ENCODE measurements at places on chromosomes 12 and 14. TPM values are rescaled to one million over a fixed set of nuclear protein-coding genes. Genes with fewer than 3 reads are reported as not detected.

Gene DHRS7
- total RNA-seq = 61.1 TPM

Gene INHBC
- not detected for total RNA-seq

Gene TAS2R43
- total RNA-seq = 0.36 TPM

Gene GPN3
- total RNA-seq = 61.8 TPM

Gene MGP
- total RNA-seq = not detected

Gene MYF6
- not detected for total RNA-seq

Gene CRIP1
- total RNA-seq = 87.3 TPM

Gene CACNA2D4
- total RNA-seq = 3.8 TPM

Gene NINJ2
- 1.4 TPM for total RNA-seq

Gene DLGAP5
- 69.2 TPM for total RNA-seq

Gene P2RX7
- total RNA-seq = 3.6 TPM

DNA sequence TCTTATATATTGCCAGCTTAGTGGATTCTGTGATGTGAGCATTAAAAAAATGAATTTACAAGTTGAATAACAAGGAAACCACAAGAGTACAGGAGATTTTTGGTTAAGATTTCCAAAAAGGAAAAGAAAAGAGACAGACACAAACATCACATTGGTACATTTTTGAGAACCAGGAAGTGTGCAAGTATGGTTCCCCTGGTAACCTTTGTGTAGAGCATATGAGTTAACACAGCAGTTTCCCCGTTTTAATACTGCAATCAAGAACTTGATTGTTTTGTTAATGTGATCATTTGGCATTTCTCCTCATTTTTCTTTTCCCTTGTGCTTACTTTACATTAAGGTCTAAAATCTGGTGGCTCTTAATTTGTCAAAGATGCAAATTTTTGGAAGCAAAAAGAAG, 490.4 kb upstream of the ATP2B1 start:
- H3K36me3 ChIP-seq = no peaks in the 10 kb centered on the region
- H3K4me3 ChIP-seq = no peak overlapping the region
- no peak for DNase-seq
- peaks cover 5% of the 10 kb centered on the region for H3K4me1 ChIP-seq
- no peaks in the 10 kb centered on the region for H3K27me3 ChIP-seq

GRCh38 chr14:73526036-73526984, 10.6 kb upstream of the ACOT1 start:
- no peaks in the 10 kb centered on the region for H3K27me3 ChIP-seq
- no peak for DNase-seq
- no peak overlapping the region for H3K27ac ChIP-seq
- H3K4me1 ChIP-seq = no peaks in the 10 kb centered on the region
- no peak overlapping the region for H3K4me3 ChIP-seq
- H3K36me3 ChIP-seq = no peaks in the 10 kb centered on the region

- H3K4me3 ChIP-seq = no peak overlapping the region
- H3K36me3 ChIP-seq = no peaks in the 10 kb centered on the region
- DNase-seq = no peak
- no peaks in the 10 kb centered on the region for H3K4me1 ChIP-seq
- peaks cover 3% of the 10 kb centered on the region for H3K27me3 ChIP-seq
Observed at GRCh38 chr12:110224379-110225304, 56.4 kb upstream of the ATP2A2 start.

DNA sequence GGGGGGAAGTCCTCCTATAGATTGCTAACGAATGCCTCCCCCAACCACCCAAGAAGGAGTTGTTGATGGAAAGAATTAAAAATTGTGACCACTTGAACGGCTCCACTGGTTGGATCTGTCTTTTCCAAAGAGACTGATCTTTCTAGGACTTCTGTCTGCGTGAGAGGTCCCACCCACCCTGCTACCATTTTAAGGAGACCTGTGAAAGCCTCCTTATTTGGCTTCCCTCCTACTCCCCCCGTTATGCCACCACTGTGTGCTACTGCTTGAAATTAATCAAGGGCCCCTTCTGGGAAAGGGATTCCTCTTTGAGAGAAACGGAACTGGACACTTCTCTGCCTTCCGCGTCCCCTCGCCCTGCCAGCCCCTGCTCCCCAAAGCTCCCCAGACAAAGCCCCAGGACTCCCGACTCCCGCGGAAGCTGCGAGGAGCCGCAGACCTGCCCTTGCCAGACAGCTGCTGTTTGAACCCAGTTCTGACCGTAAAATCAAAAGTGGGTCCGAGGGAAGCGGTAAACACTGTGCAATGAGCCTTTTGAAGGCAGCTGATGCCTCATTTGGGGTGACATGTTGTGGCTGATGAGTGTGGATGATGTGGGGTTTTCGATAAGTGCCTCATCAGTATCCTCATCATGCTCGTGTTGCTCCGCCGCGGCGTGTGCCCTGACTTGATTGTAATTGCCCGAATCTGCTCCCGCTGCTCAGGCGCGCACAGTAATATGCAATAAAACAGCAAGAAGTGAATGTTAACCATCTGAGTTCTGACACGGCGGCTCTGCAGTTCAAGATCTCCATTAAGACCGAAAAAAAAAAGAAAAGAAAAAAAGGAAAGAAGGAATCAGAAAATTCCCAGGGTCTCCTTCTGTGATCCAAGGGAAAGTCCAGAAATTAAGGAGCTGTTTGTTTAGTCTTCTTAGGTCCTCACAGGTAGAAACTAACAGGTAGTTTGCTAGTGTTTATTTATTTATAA, 48.2 kb downstream of the MBIP start:
- H3K27me3 ChIP-seq = peaks cover 72% of the 10 kb centered on the region
- peak; percentile 4 for DNase-seq
- H3K4me1 ChIP-seq = peaks cover 9% of the 10 kb centered on the region
- H3K4me3 ChIP-seq = peak overlapping the region; percentile 75

GRCh38 chr12:105457026-105457425, 126.5 kb downstream of the C12orf75 start:
- H3K27me3 ChIP-seq = no peaks in the 10 kb centered on the region
- H3K4me3 ChIP-seq = no peak overlapping the region
- H3K27ac ChIP-seq = no peak overlapping the region
- H3K4me1 ChIP-seq = no peaks in the 10 kb centered on the region
- no peaks in the 10 kb centered on the region for H3K36me3 ChIP-seq

DNA sequence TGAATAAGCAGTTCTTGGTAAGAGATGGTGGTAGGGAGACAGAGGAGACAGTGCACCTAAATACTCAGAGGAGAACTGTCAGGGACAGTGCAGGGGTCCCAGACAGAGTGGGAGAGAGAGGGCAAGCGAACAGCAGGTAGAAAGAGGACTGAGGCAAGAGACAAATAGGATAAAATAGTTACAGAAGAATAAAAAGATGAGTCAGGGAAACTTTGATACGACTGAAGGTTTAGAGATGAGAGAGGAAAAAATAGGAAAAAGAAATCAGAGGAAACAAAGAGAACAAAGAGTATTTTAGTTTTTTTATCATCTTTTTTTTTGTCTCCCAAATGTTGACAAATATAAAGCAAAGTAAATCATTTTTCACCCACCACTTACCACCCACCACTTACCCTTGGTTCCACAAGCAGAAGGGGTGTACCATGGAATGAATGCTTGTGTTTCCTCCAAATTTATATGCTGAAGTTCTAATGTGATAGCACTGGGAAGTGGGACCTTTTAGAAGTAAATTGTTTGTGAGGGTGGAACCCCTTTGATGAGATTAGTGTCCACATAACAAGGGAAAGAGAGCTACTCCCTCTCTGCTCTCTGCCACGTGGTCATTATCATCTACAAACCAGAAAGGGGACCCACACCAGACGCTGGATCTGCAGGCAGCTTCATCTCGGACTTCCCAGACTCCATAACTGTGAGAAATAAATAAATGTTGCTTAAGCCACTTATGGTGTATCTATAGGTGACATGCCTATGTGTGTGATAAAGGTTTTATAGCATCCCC, 292.1 kb downstream of the BTG1 start:
- H3K36me3 ChIP-seq = peaks cover 3% of the 10 kb centered on the region
- peaks cover 24% of the 10 kb centered on the region for H3K4me1 ChIP-seq
- no peaks in the 10 kb centered on the region for H3K27me3 ChIP-seq
- DNase-seq = no peak

DNA sequence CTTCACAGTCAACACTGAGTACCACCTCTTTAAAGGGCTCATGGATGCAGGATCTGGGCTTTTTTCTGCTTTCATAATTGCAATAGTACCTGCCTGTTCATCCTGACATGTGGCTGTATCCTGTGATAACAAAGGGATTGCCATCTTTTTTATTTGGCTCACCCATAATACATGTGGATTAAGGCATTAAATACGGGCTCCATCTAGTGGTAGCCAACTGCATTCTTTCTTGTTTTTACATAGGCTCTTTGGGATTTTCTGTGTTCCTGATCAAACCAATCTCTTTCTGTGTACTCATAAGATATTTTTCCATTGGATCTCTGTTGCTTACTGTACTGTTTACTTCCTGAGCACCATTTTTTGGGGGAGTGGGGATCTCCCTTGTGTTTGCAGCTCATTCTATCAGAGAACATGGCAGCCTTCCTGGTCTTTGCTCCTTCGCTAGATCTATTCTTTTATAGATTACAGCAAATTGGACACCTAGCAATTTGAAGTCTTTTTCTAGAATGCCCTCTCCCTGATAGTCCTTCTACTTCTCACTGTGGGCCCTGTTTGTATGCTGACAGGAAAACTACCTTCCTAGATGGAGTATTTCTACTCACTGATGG, 723.4 kb upstream of the MDGA2 start:
- no peaks in the 10 kb centered on the region for H3K4me1 ChIP-seq
- DNase-seq = no peak
- H3K4me3 ChIP-seq = no peak overlapping the region
- H3K27ac ChIP-seq = no peak overlapping the region
- H3K36me3 ChIP-seq = no peaks in the 10 kb centered on the region

GRCh38 chr12:125470838-125471783, 405.9 kb downstream of the AACS start:
- DNase-seq = no peak
- H3K27ac ChIP-seq = no peak overlapping the region
- peaks cover 6% of the 10 kb centered on the region for H3K27me3 ChIP-seq

DNA sequence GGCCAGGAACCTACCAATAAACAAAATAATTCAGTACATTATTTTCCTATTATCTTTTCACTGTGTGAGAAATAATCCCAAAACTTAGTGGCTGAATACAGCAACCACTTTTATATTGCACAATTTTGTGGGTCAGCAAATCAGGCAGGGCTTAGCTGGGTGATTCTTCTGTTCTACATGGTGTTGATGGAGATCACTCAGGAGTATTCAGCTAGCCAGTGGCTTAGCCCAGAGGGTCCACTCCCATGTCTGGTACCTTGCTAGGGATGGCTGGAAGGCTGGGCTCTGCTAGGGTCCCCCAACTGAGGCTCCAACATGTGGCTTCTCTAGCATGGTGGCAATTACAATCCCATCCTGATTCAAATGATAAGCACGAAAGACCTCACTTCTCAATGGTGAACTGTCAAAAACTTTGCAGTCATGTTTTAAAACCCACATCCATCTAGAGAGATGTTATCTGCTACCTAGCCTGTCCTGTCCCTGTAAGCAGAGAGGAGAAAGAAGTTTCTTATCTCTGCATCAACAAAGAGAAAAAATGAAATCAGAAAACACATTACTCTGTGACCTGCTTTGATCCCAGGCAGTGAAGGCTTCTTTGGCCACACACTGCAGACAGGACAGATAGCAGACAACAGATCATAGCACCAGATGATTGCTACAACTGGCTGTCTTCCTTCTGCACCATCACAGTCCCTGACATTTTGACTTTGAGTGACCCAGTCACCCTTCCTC, 51.0 kb upstream of the MYL2 start:
- no peak for DNase-seq
- H3K4me1 ChIP-seq = peaks cover 3% of the 10 kb centered on the region
- H3K4me3 ChIP-seq = no peak overlapping the region
- peaks cover 5% of the 10 kb centered on the region for H3K27me3 ChIP-seq
- no peaks in the 10 kb centered on the region for H3K36me3 ChIP-seq

- H3K27me3 ChIP-seq = no peaks in the 10 kb centered on the region
- no peaks in the 10 kb centered on the region for H3K36me3 ChIP-seq
Observed at GRCh38 chr14:99544991-99545390, 59.0 kb downstream of the CCDC85C start.

DNA sequence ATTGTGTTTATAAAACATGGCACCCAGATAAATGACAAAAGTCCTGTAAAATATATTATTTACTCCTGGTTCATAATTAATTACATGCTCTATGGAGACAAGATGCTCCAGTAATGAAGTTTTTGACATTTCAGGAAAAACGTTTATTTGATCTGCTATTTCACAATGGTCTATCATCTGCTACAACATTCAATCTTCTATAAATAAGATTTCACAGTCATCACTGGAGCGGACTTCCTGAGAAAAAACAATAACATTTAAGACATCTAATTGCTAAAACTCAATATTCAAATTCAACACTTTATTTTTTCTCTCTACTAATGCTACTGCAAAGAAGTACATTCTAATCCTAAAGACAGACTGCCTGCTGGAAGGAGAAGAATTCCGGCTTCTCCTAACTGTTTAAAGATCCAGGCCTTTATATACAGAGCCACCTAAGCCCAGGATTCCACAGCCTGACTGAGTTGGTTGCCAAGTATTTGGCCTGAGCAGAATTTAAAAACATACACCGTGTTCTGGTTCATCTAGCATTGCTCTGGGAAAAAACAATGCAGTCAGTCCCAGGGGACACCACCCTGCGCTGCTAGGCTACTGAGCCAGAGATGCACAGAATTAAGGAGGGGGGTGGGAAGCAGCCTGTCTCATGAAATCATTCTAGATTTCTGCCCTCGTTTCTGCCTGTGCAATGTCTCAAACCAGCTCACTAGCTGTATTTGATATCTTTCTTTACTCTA, 58.0 kb downstream of the TMTC1 start:
- no peaks in the 10 kb centered on the region for H3K36me3 ChIP-seq
- peaks cover 4% of the 10 kb centered on the region for H3K27me3 ChIP-seq
- no peak overlapping the region for H3K27ac ChIP-seq
- no peak overlapping the region for H3K4me3 ChIP-seq
- no peaks in the 10 kb centered on the region for H3K4me1 ChIP-seq

GRCh38 chr12:45697371-45697770, 32.1 kb upstream of the ARID2 start:
- peaks cover 6% of the 10 kb centered on the region for H3K36me3 ChIP-seq
- DNase-seq = no peak
- H3K27ac ChIP-seq = no peak overlapping the region

DNA sequence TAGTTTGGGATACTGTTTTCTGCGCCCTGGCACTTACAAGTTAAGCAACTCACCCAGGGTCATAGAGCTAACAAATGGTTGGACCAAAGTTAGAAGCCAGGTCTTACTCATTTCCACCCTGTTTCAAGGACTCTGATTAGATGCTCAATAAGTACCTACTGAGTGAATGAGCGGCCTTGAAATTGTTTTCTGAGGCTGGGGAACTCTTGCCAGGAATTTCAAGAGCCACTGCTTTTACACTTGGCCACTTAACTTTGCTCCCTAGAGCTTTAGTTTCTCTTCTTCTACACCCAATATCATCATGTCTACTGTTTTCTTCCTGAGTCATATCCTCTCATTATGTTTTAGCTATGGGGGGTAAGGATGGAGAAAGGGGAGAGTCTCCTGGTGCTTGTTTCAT, 431.6 kb downstream of the ZFP36L1 start:
- no peak overlapping the region for H3K27ac ChIP-seq
- peaks cover 6% of the 10 kb centered on the region for H3K36me3 ChIP-seq
- no peaks in the 10 kb centered on the region for H3K27me3 ChIP-seq
- no peak overlapping the region for H3K4me3 ChIP-seq
- no peak for DNase-seq
- H3K4me1 ChIP-seq = peaks cover 46% of the 10 kb centered on the region

- no peaks in the 10 kb centered on the region for H3K27me3 ChIP-seq
- no peaks in the 10 kb centered on the region for H3K4me1 ChIP-seq
- H3K36me3 ChIP-seq = peaks cover 30% of the 10 kb centered on the region
- no peak for DNase-seq
- H3K4me3 ChIP-seq = no peak overlapping the region
Observed at GRCh38 chr12:59787610-59788009, 191.8 kb downstream of the SLC16A7 start.
